ENCODE measurements at places on chromosomes 5 and 9. TPM values are rescaled to one million over a fixed set of nuclear protein-coding genes. Genes with fewer than 3 reads are reported as not detected.

GRCh38 chr5:107389775-107390148 lies 281.0 kb downstream of the EFNA5 start:
- DNase-seq = no peak
- no peak overlapping the region for H3K27ac ChIP-seq
- H3K27me3 ChIP-seq = no peaks in the 10 kb centered on the region
- no peaks in the 10 kb centered on the region for H3K36me3 ChIP-seq

DNA sequence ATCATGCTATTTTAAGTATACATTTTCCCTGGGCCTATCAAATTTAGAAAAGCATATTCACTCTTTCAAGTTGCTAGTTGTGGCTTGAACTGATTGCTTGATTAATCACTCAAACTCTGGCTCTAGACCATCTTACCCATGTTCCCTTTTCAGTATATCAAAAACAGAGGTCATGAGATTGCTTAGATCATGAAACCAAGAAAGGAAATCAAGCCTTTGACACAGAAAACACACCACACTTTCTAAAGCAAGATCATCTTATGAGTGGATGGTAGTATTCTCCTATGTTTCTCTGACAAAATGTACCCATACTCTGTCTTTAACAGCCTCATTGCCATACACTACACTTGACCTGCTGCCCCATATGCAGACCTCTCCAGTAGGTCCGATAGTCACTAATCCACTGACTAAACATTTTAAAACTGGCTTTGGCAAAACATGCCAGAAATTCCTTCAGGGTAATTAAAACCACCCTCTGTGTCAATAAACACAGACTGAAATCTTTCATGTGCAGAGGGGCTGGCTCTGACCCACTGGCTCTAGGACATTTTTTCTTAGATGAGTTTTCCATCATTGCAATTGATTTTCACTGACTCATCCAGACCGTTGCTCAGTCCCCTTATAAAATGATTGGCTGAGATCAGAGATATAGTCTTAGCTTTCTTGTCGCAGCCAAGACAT lies 18.2 kb downstream of the PPP2R2B start:
- H3K36me3 ChIP-seq = no peaks in the 10 kb centered on the region
- H3K4me3 ChIP-seq = no peak overlapping the region
- H3K27ac ChIP-seq = no peak overlapping the region
- H3K4me1 ChIP-seq = no peaks in the 10 kb centered on the region

DNA sequence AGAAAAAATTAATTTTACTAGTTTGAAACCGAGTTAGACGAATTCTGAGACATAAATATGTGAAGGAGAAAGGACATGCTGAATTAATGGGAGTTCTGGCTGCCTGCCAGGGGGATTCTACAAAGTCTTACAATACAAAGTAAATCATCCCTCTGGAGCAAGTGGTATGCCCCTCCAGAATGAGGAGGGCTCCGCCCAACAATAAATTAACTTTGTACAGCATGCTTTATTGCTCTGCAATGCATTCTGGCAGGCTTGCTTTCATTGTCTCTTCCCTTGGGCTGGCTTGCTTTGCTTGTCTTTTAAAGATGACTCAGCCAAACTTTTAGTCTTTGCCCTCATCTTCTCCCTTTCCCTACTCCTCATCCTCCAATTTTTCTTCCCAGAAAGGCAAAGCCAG lies 11.7 kb upstream of the PCDHB1 start:
- H3K4me3 ChIP-seq = no peak overlapping the region
- no peaks in the 10 kb centered on the region for H3K36me3 ChIP-seq
- no peaks in the 10 kb centered on the region for H3K27me3 ChIP-seq
- no peak overlapping the region for H3K27ac ChIP-seq

- DNase-seq = no peak
- no peaks in the 10 kb centered on the region for H3K27me3 ChIP-seq
- no peaks in the 10 kb centered on the region for H3K4me1 ChIP-seq
- H3K4me3 ChIP-seq = no peak overlapping the region
- peaks cover 73% of the 10 kb centered on the region for H3K36me3 ChIP-seq
Observed at GRCh38 chr5:177256296-177256695, 47.2 kb downstream of the RAB24 start.

- no peaks in the 10 kb centered on the region for H3K27me3 ChIP-seq
- no peaks in the 10 kb centered on the region for H3K36me3 ChIP-seq
- peak; percentile 62 for DNase-seq
Observed at GRCh38 chr5:151318850-151319732, 15.5 kb upstream of the SLC36A3 start.

GRCh38 chr5:104635227-104635626 lies 1072.6 kb upstream of the NUDT12 start:
- no peaks in the 10 kb centered on the region for H3K36me3 ChIP-seq
- DNase-seq = no peak
- H3K4me3 ChIP-seq = no peak overlapping the region
- H3K27me3 ChIP-seq = no peaks in the 10 kb centered on the region
- no peaks in the 10 kb centered on the region for H3K4me1 ChIP-seq

DNA sequence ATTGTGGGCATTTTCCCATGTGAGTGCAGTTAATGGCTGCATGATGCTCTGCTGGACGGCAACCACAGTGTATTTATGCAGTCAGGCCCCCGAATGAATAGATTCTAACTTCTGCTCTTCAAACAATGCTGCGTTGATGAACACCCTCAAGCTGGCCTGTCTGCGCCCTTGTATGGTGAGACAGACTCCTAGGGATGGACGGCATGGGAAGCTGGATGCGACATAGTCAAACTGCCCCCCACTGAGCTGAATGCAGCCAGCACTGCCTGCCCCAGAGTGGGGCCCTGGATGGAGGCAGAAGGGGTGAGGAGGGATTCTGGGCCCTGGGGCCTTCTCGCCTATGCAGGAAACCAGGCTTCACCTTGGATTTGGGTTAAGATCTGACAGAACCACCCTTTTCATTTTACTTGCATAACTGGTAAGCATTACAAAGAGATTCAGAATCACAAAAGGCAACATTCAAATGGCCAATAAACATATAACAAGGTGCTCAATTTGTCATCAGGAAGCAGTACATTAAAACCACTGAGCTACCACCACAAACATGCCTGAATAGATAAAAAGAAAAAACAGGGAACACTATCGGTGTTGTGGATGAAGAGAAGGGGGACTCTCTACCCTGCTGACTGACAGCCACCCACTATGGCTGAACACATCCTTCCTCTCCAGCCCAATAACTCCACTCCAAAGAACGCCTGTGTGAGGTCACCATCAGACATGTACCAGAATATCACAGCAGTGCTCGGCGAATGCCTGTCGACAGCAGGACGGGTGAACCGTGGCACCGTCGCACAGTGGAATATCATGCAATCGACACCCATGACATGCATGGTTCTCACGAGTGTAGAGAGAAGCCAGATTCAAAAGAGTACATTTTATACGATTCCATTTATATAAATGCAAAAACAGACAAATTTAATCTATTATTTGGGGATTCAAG lies 79.1 kb downstream of the RAPGEF1 start:
- H3K36me3 ChIP-seq = no peaks in the 10 kb centered on the region
- no peaks in the 10 kb centered on the region for H3K27me3 ChIP-seq
- no peaks in the 10 kb centered on the region for H3K4me1 ChIP-seq

DNA sequence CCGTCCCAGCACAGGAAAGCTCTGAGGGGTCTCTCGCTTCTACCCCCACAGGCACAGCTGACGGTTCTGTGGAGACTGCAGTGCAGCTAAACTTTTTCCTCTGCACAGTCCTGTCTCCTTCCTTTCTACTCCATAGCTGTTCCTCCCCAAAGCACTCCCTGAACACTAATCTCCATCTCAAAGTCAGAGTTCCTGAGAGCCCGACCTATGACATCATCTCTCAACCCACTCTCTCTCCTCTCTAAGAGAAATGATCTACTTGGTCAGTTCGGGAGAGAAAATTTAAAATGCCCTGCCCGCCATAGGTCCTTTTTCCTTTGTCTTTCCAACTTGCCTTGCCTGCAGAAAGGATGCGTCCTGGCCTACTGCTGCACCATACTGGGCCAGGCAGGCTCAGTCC lies 90.6 kb downstream of the FANCC start:
- no peak overlapping the region for H3K27ac ChIP-seq
- no peak overlapping the region for H3K4me3 ChIP-seq
- DNase-seq = no peak
- no peaks in the 10 kb centered on the region for H3K27me3 ChIP-seq
- no peaks in the 10 kb centered on the region for H3K4me1 ChIP-seq

DNA sequence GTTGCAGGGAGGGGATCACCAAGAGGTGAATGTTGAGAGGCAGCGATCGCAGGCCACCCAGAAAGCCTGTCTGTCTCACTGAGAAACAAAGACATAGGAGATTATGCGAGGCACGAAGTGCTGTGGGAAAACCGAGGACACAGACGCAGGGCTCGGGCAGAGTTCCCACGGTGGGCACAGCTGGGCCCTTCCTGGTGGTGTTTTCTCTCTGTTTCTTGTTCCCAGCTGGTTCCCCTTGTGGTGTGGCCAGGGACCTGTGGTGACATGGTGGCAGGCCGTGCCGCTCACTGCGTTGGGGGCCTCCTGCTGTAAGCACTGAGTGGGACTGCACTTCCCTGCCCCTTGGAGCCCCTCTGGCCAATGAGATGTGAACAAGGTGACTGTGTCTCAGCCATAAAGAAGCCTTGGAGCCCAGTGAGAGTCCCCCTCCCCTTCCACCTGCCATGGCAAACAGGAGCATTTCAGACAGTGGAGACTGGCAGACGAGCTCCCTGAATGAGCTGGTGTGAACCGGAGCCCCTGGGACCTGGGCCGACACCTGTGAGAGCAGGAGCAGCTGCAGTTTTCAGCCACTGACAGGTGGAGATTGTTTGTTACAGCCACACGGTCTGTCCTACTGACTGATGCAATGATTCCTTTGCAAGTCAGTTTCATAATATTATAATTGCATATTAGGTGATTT lies 13.2 kb upstream of the IRX4 start:
- no peak overlapping the region for H3K4me3 ChIP-seq
- H3K36me3 ChIP-seq = no peaks in the 10 kb centered on the region
- no peaks in the 10 kb centered on the region for H3K27me3 ChIP-seq
- no peak overlapping the region for H3K27ac ChIP-seq
- no peak for DNase-seq

DNA sequence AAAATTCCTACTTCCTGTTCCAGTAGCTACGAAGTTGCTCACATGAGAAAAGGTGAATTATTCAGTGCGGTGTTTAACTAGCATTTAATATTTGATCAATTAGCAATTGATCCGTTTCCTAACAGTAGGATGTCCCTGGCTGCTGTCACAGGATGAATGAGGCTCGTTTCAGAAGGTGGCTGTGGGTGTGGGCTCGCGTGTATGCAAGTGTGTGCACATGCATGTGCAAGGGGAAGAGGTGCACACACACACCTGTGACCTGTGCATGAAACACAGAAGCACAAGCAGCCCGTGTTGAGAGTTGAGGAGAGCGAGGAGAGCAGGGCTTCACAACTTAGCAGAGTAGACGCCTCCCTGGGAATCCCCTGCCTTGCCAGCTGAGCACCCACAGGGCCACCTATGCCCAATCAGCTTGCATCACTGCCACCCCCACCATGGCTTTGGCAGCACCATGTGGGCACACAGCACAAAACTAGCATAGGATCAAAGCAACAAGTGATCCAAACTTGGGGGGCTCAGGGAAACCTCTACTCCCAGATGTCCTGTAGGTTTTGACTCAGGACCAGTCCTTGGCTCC lies 107.2 kb downstream of the C5orf15 start:
- H3K4me3 ChIP-seq = no peak overlapping the region
- no peaks in the 10 kb centered on the region for H3K4me1 ChIP-seq
- DNase-seq = no peak
- no peaks in the 10 kb centered on the region for H3K27me3 ChIP-seq
- no peak overlapping the region for H3K27ac ChIP-seq

The ENTPD2 gene
- 0.41 TPM for total RNA-seq

The UBE2QL1 gene
- total RNA-seq = 9.1 TPM

The DNAI1 gene
- total RNA-seq = not detected

The PCDH1 gene
- total RNA-seq = 22.1 TPM

The PIP5KL1 gene
- total RNA-seq = not detected

The TLX3 gene
- total RNA-seq = not detected

The KCNN2 gene
- 22.4 TPM for total RNA-seq

The BSPRY gene
- total RNA-seq = 3.8 TPM

The GABRA1 gene
- total RNA-seq = not detected

The ANKRD18B gene
- total RNA-seq = 0.11 TPM

The GOLM1 gene
- 12.4 TPM for total RNA-seq

The DHX29 gene
- 17.5 TPM for total RNA-seq

The LEAP2 gene
- total RNA-seq = not detected

The GFPT2 gene
- 25.4 TPM for total RNA-seq

All from right atrium auricular region (tissue), 2 donors.